ENCODE measurements at places on chromosomes 7 and 10.
A peak's percentile ranks its signal among the peaks of the same experiment; 100 is the strongest.

DNA sequence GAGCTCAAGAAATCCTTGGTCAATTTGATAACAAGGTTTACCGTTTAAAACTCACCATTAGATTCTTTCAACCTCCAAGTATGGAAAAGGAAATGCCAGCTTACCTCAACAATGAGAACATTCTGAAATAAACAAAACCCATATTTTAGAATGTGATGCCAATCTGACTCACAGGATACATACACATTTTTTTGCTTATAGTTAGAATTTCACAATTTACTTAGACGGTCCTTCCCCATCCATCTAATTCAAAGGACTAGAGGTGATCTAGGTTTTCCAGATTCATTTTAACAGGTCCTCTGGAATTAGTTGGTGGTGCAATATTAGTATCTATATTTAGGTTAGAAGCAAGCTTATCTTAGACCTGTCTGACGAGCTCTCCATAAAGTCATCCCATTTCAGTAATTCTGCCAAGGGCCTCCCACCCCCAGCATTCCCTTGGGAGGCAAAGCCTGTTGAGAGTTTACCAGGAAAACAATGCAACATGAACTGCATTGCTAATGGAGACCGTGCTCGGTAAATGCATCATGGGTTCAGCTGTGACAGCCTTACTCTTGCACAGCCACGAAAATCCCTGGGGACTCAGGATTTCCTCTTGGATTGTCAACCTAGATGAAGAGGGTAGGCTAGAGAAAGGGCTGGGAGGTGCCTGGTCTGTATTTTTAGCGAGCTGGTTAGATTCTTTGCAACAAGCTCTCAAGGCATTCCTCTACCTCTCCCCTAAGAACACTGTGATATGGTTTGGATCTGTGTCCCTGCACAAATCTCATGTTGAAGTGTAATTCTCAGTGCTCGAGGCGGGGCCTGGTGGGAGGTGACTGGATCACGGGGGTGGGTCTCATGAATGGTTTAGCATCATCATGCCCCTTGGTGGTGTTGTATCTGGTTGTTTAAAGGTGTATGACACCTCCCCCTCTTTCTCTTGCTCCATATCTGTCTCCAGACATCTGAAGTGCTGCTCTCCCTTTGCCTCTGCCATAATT is 93.8 kb downstream of the PRTFDC1 start:
- peak; percentile 12 for DNase-seq

GRCh38 chr7:84729284-84729683 is 457.6 kb downstream of the SEMA3D start:
- no peak for DNase-seq

- DNase-seq, result no peak
These were observed 23.2 kb downstream of the STEAP1B start for GRCh38 chr7:22476824-22477223.

GRCh38 chr10:35498693-35499092 is 106.4 kb upstream of the GJD4 start:
- peak; percentile 6 for DNase-seq

- DNase-seq, result peak; percentile 20
These were observed 43.0 kb downstream of the TMEM130 start for GRCh38 chr7:98826811-98827231.

DNA sequence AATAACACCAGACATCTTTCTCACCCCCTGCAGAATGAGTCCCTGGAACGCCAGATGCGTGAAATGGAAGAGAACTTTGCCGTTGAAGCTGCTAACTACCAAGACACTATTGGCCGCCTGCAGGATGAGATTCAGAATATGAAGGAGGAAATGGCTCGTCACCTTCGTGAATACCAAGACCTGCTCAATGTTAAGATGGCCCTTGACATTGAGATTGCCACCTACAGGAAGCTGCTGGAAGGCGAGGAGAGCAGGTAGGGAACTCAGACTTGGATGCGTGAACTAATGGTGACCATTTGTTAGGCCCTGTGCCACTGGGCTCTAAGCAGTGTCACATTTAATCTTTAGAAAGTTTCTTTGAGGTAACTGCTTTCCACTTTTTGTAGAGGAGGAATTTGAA is 7.1 kb downstream of the VIM start:
- DNase-seq, result no peak

DNA sequence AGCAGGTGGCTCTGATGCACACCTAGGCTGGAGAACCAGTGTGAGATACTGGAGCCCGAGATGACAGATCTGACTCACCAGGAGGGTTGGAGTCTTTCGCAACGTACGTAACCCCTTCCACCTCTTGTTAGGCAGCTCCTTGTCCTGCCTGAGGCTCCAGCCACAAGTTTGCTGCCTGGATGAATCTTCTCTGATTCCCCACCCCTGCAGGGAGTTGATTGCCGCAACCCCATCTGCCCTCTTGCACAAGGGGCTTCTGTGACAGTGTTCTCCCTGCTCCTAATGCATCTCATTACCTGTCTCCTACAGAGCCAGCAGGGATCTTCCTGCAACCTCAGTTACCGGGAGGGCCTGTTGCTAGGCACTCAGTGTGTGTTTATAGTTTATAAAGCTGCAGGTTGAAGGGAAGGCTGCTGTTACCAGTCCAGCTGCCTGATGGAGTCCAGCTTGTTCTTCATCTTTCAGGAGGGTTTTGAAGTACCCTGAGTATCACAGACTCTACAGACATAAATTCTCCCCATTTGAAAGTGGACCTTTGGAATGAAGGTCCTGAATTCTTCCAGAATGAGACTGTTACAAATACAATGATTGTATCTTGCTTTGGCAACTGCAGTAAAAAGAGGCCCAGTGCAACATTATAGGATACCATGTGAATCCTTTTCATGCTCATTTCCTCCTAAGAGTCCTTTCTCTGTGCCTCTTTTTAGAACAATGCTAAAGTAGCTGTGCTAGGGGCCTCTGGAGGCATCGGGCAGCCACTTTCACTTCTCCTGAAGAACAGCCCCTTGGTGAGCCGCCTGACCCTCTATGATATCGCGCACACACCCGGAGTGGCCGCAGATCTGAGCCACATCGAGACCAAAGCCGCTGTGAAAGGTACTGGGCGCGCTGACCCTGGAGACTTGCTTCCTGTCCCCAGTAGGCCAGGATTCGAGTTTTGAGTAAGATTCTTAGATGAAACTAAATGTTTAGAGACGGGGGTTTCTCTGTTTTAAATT is 6.5 kb downstream of the MDH2 start:
- DNase-seq, result no peak

DNA sequence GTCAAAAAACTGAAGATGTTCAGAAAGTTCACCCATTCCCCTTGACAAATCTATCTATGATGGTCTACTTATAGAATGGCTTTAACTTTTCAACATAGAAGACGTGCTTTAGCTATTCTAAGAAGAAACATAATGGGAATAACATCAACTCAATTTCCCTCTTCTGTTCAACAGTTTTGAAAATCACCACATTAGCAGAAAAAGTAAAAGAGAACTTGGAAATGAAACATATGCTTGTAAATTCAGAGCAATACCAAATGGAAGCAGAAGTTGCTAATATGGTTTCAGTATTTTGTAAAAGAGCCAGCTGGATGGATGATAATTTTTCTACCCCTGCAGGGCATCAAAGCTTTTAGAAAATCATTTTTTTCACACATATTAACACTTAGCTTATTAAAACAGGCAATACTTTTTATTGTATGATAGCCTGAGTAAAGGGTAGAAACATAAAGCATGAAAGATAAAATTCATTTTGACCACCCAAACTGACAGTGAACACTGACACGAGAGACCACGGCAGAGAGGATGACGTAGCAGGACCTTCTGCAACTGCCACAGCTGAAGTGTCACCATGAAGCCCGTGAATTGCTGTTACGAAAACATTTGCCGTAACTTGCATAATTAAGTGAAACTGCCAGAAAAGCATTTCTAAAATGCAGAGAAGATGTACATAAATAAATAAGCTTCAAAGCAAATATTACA is 39.2 kb upstream of the FEZF1 start:
- no peak for DNase-seq

- no peak for DNase-seq
These were observed 164.2 kb upstream of the ITGB1 start for GRCh38 chr10:33122014-33122809.

DNA sequence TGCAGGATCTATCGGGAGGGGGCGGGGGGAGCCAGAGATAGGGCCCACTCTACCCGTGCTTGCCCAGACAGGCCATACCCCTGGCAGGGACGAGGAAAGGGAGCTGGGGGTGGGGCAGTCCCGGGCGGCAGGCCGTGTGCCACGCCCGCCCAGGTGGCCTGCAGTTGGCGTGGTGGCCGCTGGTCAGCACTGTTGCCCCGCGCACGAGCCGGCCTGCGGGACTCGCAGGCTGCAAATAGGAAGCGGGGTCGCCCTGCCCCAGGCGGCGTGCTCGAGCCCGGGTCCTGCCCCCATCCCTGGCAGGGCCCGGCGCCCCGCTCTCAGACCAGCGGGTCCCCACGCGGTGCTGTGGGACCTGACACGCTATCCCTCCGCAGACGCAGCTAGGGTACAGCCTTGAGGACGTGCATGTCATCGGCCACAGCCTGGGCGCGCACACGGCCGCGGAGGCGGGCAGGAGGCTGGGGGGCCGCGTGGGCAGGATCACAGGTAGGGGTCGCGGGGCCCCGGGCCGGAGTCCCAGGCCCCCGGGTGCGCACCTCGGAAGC is 6.7 kb downstream of the PNLIPRP2 start:
- no peak for DNase-seq

GRCh38 chr10:122072491-122072890 is 83.5 kb downstream of the TACC2 start:
- DNase-seq, result no peak

Measured in NCI-H526 (cell line).